Stimulated activated CD4-positive, alpha-beta T cell treated with anti-CD3 and anti-CD28 coated beads, Interleukin-15, amount 100 ng/mL, for 1 hour (primary cell): ENCODE measurements at places on chromosomes 1 and 21.

DNA sequence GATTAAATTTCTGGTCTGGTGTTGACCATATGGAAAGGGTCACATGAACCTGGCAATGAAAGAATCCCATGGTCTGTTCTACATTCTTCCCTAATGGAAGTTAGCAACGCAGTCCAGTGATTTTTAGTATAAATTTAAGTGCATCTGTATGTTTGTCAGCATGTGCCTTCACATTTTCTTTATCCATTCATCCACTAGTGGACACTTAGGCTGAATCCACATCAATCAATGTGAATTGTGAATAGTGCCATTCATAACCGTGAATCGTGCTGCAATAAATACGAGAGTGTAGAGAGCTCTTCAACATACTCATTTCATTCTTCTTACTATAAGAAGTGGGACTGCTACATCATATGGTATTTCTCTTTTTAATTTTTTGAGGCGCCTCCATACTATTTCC, 12.7 kb upstream of the IFI16 start:
- no peak for DNase-seq

DNA sequence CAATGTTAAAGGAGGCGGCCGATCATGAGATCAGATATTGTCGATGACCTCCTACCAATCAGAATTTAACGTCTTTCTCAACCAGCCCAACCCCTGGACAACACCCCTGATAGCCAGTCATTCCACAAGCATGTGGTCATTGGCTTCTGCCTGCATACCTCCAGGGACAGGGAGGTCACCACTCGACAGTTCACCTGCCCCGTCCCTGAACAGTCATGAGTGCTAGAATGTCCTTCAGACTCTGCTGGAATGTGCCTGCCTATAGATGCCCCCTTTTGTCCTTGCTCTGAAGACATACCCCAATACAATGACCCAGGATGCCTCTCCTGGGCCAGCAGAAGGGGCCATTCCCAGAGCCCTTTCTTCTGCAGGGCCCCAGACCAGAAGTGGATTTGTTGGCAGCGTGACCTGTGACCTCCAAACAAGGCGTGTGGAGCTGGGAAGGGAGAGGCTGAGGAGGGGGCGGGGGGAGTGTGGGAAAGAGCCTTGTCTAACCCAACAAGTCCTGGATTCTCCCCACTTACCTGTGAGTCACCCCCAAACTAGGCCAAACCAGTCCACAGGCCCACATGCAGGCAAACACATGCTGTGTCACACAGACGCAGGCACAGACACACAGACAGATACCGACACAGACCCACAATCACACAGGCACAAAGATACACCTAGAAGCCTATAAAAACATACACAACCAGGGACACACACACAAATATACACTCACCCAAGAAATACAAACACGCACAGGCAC, 2.2 kb downstream of the CRYBG2 start:
- DNase-seq = no peak

DNA sequence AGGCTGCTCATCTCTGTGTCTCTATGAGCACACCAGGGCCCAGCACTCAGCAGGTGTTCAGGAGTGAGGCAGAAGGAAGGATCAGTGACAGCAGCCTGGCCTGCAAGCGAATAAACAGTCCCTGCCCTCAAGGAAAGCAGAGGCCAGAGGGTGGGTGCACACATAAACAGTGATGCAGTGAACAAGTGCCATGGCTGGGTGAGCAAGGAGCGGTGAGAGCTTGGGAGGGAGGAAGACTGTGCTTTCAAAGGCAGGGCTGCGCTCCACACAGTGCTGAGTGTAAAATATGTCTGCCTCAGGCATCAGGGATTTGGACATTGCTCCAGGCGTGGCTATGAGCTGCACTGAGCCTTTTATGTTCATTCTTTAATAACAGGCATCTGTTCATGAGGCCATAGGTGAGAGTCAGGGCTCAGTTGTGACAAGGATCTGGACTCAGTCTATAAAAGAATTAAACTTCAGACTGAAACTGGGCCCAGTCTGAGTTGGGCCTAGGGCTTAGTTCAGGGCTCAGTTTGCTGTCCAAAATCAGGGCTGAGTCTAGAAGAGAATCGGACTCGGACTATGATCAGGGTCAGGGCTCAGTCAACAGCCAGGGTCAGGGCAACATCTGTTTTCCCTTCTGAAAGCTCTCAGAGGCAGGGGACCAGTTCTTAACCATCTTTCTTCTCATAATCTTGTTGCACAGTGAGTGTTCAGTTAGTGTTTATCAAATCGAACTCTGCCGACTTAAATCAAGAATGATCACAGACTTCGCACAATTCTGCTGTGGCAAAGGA, 213.7 kb downstream of the FOXD2 start:
- no peak for DNase-seq

DNA sequence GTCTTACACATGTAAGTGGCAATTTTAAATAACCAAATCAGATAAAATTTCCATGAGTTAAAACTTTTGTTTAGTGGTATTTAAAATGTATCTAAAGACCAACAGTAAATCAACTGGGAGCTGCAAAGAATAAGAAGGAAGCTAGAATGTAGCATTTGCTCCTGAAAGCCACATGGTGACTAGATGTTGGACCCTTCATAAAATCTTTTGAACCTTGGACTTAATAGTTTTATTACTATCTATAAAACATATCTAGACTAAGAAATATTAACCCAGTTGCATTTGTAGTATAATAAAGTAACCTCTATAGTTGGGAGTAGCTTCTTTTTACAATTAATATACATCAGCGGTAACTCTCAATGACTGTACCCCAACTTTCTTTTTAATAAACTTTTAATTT, 72.1 kb downstream of the UBE4B start:
- no peak for DNase-seq

- DNase-seq = no peak
These were observed 10.3 kb upstream of the KCNE1 start for GRCh38 chr21:34522284-34522683.

DNA sequence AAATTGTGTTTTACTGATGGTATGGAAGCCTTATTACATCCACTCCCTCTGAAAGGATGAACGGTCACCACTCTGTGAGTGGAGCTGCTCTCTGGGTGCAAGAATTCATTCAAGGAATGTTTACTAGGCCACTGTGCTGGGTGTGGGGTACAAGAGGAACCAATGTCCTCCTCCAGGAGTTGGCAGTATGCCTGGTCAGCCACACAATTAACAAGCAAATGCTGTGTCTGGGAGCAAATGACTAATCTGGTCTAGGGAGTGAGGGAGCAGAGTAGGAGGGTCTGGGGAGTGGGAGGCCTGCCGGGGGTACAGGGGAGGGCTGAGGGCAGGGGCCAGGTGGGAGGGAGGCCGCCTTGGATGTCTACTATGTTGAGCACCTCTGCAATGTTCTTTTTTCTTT, 27.2 kb upstream of the TDRD10 start:
- DNase-seq = no peak

GRCh38 chr1:160413716-160414115, 13.4 kb downstream of the VANGL2 start:
- DNase-seq = no peak

GRCh38 chr1:7784492-7785071, 491 bp downstream of the PER3 start:
- no peak for DNase-seq

DNA sequence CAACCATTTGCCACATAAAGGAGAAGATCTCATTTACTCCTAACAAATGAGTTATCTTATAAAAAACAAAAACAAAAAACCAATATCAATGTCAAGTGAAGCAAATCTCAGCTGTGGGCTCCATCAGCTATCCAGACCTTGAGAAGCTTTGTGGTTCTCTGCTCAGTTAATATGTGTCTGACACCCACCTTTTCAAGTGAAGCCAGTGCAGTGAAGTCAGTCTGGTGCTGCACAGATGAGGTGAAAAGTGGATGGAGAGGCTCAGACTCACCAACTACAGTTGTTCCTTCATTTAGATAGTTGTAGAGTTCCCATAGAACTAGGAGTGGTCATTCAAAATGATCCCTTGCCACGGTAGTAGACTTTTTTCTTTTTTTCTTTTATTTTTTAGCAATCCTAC, 106.8 kb downstream of the NTNG1 start:
- DNase-seq = no peak

GRCh38 chr1:16014509-16015482, 3.0 kb downstream of the HSPB7 start:
- no peak for DNase-seq

- no peak for DNase-seq
These were observed 15.1 kb downstream of the MCL1 start for GRCh38 chr1:150564051-150564991.

GRCh38 chr1:66984491-66984890, 59.7 kb downstream of the MIER1 start:
- no peak for DNase-seq

DNA sequence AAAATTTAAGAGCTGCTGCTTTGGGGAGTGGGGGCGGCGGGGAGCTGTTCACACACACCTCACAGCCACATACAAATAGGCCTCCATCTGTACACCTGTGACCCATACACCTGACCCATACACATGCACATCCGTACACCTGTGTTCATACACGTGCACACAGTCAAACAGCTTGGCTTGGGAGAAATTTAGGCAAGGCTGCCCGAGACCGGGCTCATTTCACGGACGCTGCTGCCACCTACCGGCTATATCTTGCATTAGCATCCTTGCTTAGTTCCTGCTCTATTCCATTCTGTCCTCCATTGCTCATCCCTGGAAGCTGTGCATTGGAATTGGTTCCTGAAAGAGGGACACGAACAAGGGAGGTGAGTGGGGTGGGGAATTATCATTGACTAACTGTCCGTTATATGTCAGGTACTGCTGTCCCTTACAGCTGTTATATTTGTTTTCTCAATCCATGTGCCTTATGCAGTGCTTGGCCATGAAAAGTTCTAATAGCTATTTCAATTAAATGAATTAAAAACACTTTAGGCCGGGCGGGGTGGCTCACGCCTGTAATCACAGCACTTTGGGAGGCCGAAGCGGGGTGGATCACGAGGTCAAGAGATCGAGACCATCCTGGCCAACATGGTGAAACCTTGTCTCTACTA, 37.1 kb upstream of the EPB41 start:
- DNase-seq = peak; percentile 63

DNA sequence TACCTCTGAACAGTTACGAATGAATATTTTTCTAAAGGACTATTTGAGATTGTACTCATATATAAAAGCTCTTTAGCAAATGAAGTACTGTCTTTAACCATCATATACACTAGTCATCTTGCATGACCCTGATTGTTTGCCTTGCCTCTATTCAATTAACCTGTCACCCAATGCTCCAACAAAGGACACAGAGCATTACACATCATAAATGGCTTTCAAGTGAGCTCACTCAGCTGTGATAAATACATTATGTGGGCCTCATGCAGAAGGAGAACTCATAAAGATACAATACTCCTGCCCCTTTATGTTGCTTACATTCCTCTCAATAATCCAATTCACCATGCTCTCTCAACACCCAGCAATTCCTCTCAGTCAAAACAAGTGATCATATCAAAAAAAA, 993.0 kb upstream of the PRMT6 start:
- no peak for DNase-seq

DNA sequence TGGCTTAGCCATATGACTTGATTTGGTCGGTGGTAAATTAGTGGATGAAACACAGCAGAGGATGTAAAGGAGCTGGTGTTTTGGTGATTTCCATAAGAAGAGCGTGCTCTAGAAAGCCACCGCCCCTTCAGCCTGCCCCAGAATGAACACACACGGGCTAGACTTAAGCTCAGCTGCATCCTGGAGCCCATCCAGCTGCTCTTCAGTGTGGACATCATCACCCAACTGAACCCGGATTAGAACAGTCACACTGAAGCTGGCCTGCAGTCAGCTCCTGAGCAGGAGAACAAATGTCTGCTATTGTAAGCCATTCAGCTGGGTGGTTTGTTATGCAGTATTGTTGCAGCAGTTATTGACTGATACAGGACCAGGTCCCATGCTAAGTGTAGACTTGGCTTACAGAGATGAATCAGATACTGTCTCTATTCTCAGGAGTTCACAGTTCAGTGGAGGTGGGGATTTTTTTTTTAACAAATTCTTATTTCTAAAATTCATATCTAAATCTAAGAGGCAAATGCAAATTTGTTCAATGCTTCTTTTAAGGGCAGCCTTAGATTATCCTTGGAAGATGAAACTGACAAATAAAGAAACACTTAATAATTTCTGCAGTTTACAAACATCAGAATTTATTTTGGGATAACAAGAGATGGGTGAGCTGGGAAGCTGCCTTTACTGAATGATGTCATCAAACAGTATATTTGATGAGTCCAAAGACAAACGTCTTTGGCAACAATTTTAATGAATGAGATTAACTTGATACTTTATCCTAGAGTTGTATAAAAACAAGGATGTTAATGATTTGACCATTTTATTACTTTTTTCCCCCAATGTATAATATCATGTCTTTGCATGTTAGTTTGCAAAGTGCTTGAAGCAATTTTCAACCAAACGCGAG, 251.2 kb downstream of the TRABD2B start:
- no peak for DNase-seq

DNA sequence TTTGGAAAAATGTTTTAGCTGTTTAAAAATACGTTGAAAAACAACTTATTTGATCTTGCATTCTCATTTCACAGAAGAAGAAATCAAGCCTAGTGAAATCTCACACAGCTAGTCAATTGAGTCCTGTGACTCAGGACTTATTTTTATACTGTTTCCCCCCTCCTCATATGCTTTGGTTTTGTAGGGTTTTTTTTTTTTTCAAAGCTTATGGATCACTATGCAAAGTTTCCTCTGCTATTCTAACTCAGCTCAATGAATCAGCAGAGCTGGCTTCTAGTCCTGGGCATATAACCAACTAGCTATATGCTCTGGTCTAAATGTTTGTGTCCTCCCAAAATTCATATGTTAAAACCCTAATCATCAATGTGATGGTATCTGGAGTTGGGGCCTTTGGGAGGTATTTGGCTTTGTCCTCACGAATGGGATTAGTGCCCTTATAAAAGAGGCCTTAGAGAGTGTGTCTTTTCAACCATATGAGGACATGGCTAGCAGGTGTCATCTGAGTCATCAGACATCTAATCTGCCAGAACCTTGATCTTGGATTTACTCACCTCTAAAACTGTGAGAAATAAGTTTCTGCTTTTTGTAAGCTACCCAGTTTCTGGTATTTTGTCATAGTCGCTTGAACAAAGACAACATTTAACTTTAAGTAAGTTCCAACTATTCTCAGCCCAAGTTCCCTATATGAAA, 317.2 kb upstream of the C1orf87 start:
- DNase-seq = no peak

GRCh38 chr1:100927276-100927675, 31.4 kb downstream of the SLC30A7 start:
- no peak for DNase-seq

GRCh38 chr1:247833601-247834000, 8.1 kb downstream of the OR11L1 start:
- DNase-seq = no peak
